Left lung (tissue), 14 donors: ENCODE measurements at places on chromosomes 4 and X. TPM values are rescaled to one million over a fixed set of nuclear protein-coding genes. Genes with fewer than 3 reads are reported as not detected.

LRIT3 gene
- polyA plus RNA-seq, result 0.46 TPM

TMEM47 gene
- 32.6 TPM for polyA plus RNA-seq

BST1 gene
- 4.0 TPM for polyA plus RNA-seq

TLR10 gene
- 0.72 TPM for polyA plus RNA-seq

IBSP gene
- 0.11 TPM for polyA plus RNA-seq

ADH7 gene
- polyA plus RNA-seq, result 0.07 TPM

FNIP2 gene
- polyA plus RNA-seq, result 28.6 TPM

FDCSP gene
- polyA plus RNA-seq, result not detected

PCSK1N gene
- polyA plus RNA-seq, result 1.4 TPM

BCAP31 gene
- polyA plus RNA-seq, result 126 TPM

ELOVL6 gene
- polyA plus RNA-seq, result 12.0 TPM

CPZ gene
- polyA plus RNA-seq, result 2.2 TPM

PAGE2B gene
- polyA plus RNA-seq, result not detected

MSANTD1 gene
- polyA plus RNA-seq, result 0.87 TPM

IQCM gene
- polyA plus RNA-seq, result not detected

RPGR gene
- polyA plus RNA-seq, result 15.7 TPM

PGK1 gene
- polyA plus RNA-seq, result 378 TPM

KCTD8 gene
- polyA plus RNA-seq, result 0.13 TPM

PAGE2 gene
- polyA plus RNA-seq, result 0.50 TPM

GUCY1A1 gene
- polyA plus RNA-seq, result 155 TPM

ZCCHC18 gene
- polyA plus RNA-seq, result 5.2 TPM

TMEM31 gene
- polyA plus RNA-seq, result 0.80 TPM

ERAS gene
- not detected for polyA plus RNA-seq

EMCN gene
- polyA plus RNA-seq, result 36.4 TPM

GAGE12H gene
- polyA plus RNA-seq, result not detected

GSPT2 gene
- polyA plus RNA-seq, result 14.3 TPM

ZNF157 gene
- polyA plus RNA-seq, result 0.90 TPM

TMSB15B gene
- polyA plus RNA-seq, result 25.5 TPM

PPBP gene
- polyA plus RNA-seq, result 20.2 TPM

TSPAN6 gene
- polyA plus RNA-seq, result 101 TPM

C4orf36 gene
- 6.0 TPM for polyA plus RNA-seq

ATOH1 gene
- polyA plus RNA-seq, result not detected

ATRX gene
- polyA plus RNA-seq, result 89.8 TPM

HADH gene
- 79.4 TPM for polyA plus RNA-seq

DUSP9 gene
- polyA plus RNA-seq, result 0.19 TPM

GLOD5 gene
- polyA plus RNA-seq, result 1.7 TPM

KLHL4 gene
- polyA plus RNA-seq, result 5.3 TPM

SH3TC1 gene
- polyA plus RNA-seq, result 29.1 TPM

ADGRG4 gene
- not detected for polyA plus RNA-seq

TEC gene
- polyA plus RNA-seq, result 10.0 TPM

NXF2B gene
- 0.31 TPM for polyA plus RNA-seq

COL4A6 gene
- 17.5 TPM for polyA plus RNA-seq

GSX2 gene
- polyA plus RNA-seq, result not detected

SGMS2 gene
- polyA plus RNA-seq, result 11.7 TPM

XKRX gene
- 2.4 TPM for polyA plus RNA-seq

EDNRA gene
- 108 TPM for polyA plus RNA-seq

NEUROG2 gene
- not detected for polyA plus RNA-seq

TREX2 gene
- 0.67 TPM for polyA plus RNA-seq
